Stimulated activated CD8-positive, alpha-beta memory T cell treated with anti-CD3 and anti-CD28 coated beads, Interleukin-7, amount 100 ng/mL, for 1 hour (primary cell): ENCODE measurements at places on chromosomes 16 and 17.

GRCh38 chr16:70553645-70554044, 30.0 kb downstream of the SF3B3 start:
- DNase-seq: no peak

- no peak for DNase-seq
These were observed 30.2 kb downstream of the MSI2 start for GRCh38 chr17:57286399-57287105.

GRCh38 chr17:17375841-17376240, 72.7 kb downstream of the NT5M start:
- DNase-seq: no peak

- no peak for DNase-seq
These were observed 18.7 kb downstream of the ZNF200 start for GRCh38 chr16:3216263-3216640.

DNA sequence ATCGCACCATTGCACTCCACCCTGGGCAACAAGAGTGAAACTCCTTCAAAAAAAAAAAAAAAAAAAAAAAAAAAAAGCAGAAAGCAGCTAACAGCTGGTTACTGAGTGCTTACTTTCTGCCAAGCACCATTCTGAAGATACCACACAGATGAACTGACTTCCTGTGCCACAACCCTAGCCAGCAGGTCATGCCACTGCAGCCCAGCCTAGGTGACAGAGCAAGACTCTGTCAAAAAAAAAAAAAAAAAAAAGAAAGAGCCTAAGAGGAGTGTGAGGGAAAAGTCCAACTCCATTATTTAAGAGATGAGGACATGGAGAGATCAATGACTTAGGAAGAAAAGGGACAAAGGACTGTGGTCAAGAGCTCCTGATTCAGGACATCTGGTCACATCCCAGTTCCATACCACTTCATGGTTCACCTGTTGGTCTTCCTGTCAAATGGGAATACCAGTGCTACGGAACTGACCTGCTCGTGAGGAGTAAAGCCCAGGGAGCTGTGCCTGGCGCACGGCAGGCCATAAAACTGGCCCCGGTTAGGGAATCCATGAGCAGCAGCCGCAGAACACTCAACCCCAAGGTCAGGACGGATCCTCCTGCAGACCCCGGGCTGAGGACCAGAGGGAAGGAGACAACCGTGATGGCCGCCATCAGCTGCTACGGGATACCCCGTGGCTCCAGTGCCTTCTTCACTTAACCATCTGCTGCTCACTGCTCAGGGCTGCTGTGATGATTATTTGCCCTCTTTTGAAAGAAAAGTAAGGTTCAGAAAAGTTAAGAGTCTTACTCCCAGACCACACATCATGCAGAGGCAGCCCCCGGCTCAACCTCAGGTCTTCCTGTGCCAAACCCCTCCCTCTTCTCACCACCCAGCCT, 950 bp downstream of the KLHDC4 start:
- DNase-seq: no peak

DNA sequence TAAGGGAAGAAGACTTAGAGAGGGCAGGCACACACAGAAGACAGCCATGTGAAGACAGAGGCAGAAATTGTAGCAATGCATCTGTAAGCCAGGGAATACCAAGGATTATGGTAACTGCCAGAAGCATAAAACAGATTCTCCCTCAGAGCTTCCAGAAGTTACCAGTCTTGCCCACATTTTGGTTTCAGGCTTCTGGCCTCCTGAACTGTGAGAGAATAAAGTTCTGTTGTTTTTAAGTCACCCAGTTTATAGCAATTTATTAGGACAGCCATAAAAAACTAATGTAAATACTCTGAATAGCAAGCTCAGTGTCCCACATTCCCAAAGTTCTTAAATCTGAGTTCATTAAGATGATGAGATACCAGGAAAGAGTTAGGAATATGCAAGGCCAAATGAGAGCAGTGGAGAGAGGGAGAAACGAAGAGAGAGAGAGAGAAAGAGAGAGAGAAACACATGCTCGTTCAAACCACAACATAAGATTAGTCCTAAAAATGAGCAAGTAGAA, 123.4 kb downstream of the HS3ST3A1 start:
- no peak for DNase-seq

- DNase-seq: peak; percentile 14
These were observed at the start of gene ORAI3 for GRCh38 chr16:30948667-30949649. Gene ORAI3, plus strand, starts transcription at chr16:30949068. Its CDS starts 222 bp downstream, at chr16:30949290.

DNA sequence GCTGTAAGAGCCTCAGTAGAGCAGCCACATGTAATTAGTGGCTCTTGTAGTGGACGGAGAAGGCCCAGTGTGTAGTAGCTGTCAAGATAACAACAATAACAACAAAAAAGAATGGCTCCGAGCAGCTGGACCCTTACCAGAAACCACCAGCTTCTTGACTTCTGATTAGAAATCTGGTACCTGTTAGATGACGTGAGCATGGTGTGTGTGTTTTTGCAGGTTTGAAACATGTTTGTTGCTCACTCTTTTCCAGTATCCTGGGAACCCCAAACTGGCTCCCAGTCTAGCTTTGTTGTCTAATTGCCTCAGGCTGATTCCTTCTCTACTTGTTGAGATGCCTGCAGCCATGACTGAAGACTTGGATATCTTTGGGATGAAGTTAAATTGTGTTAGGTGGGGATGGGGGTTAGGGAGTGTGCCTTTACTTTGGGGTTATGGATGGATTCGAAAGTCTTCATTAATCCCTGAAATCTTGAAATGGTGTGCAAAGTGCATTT, 21.0 kb downstream of the IGF2BP1 start:
- no peak for DNase-seq
